Fibroblast of the aortic adventitia (primary cell): ENCODE measurements at places on chromosomes 3 and 15. TPM values are rescaled to one million over a fixed set of nuclear protein-coding genes. Genes with fewer than 3 reads are reported as not detected.

DNA sequence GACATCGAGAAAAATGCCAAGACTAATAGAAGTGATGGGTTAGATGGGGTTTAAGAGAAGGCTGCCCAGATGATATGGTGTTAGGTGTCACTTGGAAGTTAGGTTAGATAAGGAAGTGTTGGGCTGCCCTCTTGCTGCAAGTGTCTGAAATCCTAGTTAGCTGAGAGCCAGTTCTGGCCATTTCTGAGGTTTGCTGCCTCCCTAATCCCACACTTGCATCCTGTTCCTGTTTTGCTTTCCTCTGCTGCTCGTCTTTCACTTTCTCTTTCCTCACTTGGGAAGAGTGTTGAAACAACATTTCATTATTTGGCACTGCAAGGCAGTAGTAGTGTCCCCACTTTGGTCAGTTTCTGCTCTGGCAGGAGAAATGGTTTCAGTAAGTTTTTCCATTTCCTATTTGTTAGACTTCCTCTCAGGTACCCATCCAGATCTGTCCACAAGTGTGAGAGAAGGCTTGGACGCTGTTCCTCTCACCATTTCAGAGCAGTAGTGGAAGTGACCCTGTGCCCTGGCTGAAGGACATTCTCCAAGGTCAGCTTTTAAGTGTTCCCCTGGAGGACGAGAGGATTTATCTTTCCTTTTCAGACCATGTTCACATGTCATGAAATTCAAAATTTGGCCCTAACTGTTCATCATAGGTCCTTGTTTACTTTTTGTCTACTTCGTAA, 93.3 kb downstream of the ADAMTSL3 start:
- DNase-seq = peak; percentile 79

DNA sequence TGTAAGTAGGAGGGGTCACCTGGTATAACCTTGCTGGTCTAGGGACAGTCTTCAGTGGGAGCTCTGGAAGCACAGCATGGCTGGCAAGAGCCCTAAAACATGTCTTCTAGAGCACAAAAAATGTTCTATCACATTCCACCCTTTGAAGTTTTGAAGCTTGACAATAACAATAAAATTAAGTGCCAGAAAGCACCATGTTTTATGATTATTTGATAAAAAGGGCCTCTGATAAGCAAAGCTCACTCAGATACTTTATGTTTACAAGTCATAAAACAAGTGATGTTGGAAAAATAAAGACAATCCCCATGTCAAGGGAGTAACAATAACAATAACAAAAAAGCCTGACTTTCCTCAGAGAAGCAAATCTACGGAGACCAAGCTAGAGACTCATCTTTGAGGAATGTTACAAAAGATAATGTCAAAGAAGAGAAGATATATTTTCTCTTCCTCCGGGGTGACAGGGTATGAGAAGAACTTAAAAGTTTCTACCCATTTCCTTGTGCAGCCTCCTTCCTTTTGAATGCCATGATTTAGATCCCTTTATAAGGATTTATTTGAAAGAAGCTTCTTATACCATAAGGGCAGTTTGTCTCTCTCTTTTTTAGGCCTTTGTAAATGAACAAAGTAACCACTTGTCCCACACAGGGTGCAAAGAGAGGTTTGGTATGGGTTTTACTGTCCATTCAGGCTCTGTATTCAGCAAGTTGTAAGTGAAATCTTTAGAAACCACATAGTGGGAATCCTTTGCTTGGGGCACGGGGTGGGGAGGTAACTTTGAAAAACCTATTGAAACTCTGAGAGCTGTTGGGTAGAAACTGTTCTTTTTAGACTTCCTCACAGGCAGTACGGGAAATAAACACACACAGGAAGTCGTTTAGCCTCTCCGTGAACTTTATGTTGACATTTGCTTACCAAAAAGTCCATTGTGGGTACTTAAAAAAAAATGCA, 109.6 kb upstream of the RBMS3 start:
- peak; percentile 62 for DNase-seq

DNA sequence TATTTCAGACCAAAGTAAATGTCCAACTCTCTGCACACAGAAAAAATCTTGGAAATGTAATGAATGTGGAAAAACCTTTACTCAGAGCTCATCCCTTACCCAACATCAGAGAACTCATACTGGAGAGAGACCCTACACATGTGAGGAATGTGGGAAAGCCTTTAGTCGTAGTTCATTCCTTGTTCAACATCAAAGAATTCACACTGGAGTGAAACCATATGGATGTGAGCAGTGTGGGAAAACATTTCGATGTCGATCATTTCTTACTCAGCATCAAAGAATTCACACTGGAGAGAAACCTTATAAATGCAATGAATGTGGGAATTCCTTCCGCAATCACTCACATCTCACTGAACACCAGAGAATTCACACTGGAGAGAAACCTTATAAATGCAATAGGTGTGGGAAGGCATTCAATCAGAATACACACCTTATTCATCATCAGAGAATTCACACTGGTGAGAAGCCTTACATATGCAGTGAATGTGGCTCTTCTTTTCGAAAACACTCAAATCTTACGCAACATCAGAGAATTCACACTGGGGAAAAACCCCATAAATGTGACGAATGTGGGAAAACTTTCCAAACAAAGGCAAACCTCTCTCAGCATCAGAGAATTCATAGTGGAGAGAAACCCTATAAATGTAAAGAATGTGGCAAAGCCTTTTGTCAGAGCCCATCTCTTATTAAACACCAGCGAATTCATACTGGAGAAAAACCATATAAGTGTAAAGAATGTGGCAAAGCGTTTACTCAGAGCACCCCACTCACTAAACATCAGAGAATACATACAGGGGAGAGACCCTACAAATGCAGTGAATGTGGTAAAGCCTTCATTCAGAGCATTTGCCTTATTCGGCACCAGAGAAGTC, 8.0 kb upstream of the ZNF501 start:
- peak; percentile 15 for DNase-seq

DNA sequence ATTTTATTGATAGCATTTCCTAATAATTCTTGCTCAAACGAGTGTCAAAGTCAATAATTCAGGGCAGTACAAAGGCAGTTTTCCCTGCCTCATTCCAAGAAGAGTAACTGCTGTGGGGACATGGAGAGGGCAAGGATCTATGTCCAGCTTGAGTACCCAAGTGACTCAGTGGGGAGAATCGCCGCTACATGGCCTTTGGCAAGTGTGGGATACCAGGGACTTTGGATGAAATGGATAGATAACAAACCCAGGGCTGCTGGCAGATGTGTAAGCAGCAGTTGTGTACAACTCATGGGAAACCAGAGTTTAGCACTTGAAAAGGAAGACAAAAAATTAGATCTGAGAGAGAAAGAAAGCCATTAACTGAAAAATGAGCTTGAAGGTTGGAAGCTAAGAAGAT, 122.2 kb upstream of the TRIM42 start:
- no peak for DNase-seq

DNA sequence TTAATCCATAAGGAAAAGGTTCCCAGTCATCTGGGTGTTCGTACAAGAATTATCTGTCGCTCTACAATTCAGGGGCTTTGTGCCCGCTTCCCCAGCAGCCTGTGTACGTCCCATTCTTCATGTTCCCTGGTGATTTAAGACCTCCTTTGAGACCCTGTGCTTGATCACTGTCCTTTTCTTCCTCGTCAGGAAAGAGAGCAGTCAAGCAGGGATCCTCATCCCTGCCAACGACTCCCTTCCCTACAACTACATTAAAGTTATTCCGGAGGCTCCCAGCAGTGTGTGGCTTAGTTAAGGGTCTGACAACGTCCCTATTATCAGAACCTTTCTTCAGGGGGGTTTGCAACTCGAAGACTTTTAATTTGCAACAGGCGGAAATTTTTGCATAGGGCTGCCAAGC, 175.7 kb downstream of the FOXP1 start:
- no peak for DNase-seq

DNA sequence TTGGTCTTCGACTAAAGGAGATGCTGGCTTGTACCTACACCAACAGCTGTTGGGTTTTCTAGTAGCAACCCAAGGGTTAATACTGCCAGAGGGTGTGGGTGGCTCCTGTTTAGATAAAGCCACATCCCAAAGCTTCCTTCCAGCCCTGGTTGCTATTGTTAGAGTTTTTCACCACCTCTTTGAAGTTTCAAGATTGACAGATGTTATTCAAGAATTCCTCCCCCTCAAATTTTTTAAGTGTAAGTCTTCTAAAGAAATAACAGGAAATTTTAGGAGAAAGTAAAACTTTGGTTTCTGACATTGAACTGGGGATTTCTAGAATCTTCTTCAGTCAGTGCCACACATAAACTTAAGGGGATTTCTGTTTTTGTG, 60.9 kb downstream of the TGFBR2 start:
- DNase-seq = no peak

GRCh38 chr3:128835096-128835495, 44.3 kb upstream of the ACAD9 start:
- DNase-seq = no peak

GRCh38 chr3:71503525-71504249, 79.8 kb downstream of the FOXP1 start:
- DNase-seq = peak; percentile 91

DNA sequence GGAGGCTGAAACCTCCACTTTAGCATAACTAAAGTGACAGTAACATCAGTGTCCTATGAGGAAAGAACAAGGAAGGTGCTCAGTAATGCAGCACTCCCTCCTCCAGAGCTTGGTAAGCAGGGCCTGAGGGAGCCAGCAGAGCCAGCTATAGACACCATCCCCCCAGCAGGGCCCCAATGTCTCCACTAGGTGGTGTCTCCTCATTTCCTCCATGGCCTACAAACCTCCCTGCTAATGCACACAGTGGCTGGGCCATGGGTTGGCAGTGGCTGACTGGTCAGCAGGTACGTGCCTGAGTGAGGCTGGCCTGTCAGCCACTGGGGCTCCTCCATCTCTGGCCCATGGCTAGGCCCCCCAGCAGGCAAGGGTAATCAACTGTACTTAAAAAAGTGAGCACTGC, 13.6 kb downstream of the MRPS25 start:
- peak; percentile 13 for DNase-seq

AMOTL2 gene
- total RNA-seq = 65.0 and 75.7 TPM in 2 replicates

DOCK3 gene
- total RNA-seq = 0.36 and 0.41 TPM in 2 replicates

SLC9C1 gene
- 0.33 and 0.45 TPM in 2 replicates for total RNA-seq

RBPMS2 gene
- total RNA-seq = 0.09 TPM in 1 of 2 replicates, not detected in the other

KY gene
- 1.6 and 10.5 TPM in 2 replicates for total RNA-seq
